ENCODE measurements at places on chromosomes 4 and X.

DNA sequence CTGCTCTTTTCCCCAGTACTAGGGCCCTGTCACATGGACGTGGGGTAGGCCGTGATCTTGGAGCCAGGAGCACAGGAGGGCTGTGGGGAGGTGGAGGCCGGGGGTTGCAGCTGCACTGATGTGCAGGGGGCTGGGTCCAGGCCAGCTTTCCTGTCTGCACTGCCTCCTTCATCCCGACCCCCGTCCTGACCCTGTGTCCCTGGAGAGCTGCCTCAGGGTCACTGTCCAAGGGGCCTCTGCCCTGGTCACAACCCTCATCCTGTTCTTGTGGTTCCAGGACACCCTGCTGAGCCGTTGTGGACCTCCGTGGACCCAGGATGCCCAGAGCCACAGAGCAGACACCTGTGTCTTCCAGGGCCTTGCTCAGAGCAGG, 91.7 kb upstream of the ADRA2C start:
- no peak for DNase-seq

DNA sequence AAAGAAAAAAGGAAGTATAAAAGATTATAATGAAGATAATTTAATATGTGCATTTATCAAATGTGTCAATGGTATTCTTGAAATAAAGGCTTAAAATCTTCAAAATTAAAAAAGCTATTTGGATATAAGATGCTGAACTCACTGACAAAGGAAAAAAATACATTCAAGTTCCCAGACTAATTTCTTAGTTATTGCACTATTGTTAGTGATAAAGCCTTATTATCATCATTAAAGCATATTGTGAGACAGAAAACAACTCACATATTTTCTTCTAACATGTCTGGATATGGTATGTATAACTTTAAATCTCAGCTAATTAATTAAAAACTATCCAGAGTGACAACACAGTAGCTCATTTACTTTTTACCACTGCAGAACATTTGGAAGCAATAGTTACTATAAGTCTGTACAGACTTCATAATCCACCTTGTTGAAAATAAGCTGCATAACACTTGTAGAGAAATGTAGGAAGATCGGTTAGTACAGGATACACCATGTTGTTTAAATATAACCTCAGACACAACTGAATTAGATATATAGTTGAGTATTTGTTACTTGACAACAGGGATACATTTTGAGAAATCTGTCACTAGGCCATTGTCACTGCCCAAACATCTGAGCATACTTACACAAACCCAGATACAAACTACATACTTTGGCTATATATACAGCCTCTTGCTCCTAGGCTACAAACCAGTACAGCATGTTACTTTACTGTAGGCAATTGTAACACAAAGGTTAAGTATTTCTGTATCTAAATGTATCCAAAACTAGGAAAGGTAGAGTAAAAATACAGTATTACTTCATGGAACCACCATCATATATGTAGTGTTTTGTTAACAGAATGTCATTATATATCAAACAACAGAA, 12.8 kb upstream of the FAM200B start:
- DNase-seq: no peak

- peak; percentile 8 for DNase-seq
These were observed at the start of gene TBL1X for GRCh38 chrX:9464435-9465371. TBL1X (plus strand) TSS chrX:9465058; CDS start chrX:9653587, 188,529 bp downstream.

GRCh38 chr4:78369679-78370078, 181.9 kb upstream of the ANXA3 start:
- DNase-seq: peak; percentile 78

DNA sequence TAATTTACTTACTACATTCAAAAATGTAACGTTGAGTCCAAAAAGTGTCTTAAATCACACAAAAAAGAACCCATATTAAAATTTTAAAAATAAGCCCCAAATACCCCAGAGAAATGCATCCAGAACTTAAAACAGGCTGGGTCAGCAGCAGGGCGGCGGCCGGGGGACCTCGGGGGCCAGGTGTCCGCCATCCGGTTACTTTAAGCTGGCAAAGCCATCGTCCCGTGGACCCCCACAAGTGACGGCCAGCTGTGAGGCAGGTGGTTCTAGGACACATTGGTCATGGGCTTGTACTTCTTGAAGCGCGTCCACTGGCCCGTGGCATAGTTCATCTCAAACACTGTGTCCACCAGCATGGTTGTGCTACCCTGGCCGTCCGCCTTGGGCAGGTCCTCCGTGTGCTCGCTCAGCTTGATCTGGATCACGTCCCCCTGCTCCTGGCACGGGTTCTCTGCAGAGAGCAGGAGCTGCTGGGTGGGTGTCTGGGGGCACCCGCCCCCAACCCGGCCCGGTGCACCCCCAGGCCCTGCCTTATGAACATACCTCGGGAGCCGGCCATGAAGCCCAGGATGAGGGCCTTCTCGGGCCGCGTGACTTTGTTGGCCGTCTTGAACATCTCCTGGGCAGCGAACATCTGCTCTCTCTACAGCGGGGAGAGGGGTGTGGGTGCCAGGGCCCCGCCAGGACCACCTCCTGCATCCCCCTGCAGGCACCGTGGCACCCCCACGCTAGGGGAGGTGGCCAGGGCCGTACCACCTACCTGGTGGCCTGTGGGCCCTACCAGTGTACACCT, 25.5 kb downstream of the NELFA start:
- DNase-seq: no peak

DNA sequence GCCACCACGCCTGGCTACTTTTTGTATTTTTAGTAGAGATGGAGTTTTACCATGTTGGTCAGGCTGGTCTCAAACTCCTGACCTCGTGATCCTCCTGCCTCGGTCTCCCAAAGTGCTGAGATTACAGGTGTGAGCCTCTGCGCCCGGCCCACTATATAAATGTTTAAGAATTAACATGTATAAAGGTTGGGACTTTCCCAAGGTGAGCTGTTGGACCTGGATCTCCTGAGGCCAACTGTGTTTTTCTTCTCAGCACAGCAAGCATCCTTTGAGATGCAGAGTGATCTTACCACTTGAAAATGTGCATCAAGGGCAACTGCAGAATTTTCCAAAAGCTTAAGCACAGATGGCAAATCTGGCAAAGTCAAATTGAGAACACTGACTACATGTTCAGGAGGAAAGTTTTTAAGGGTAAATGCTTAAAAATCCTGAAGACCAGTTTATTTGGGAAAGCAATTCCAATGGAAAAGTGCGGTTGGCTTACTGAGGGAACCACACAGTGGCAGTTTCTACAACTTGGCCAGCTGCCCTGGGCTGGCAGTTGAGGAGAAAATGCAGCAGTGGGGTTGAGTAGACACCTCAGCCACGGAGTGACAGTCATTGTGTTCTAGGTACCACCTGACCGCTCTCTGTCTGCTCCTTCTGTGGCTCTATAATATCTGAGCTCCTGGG, 168.9 kb downstream of the CBR4 start:
- DNase-seq: peak; percentile 26

DNA sequence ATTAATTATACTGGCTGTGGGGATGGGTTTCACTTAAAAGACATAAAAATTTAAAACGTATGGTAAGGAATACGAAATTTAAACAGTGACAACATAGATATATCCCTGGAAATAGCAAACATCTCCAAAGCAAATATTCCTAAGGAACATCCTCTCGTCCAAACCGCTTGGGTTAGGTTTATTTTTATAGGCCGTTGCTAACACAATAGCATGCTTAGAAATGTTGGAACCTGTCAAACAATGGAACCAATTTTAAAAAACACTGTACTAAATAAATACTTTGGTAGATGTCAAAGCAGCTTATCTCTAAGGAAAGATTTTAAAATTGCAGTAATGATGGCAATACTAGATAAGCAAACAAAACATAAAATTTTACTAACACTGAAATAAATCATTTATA, 45.4 kb downstream of the SEC24D start:
- peak; percentile 48 for DNase-seq

Data from COR-L47 (cell line).